ENCODE measurements at places on chromosomes 7 and 10. TPM values are rescaled to one million over a fixed set of nuclear protein-coding genes. Genes with fewer than 3 reads are reported as not detected.

HOXA1 gene
- total RNA-seq = 0.74 TPM

MYL10 gene
- total RNA-seq = not detected

DNA sequence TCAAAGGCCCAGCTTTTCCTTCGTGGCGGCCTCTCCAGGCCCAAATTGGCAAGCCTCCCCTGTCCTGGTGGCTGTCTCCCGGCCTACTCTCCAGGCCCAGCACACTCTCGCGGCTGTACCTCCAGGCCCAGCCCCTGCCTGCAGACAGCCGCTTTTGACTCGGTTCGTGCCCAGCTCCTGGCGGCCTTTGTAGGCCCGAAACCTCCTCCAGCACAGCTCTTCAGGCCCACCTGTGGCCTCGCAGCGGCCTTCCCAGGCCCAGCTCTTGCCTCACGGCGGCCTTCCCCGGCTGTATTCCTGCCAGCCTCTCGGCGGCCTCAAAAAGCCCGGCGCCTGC, 18.2 kb upstream of the TMEM248 start:
- DNase-seq = no peak

DNA sequence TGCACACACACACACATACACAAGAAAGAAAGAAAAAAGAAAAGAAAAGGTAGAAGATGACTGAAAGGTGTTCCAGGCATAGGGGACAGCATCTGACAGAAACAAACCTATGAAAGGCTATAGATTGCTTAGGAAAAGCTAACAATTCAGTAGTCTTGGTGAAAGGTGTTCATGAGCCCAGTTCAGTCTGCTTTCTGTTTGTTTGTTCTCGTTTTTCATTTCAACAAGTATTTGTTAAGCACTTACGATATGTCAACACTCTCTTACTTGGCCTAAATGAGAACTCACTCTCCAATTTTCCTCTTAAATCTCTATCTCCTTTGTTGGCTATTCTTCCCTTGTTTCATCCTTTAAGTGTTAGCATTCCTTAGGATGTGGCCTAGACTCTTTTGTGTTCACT, 133.2 kb downstream of the GRM8 start:
- DNase-seq = no peak

GRM3 gene
- not detected for total RNA-seq

GRCh38 chr7:40527723-40528122, 392.9 kb downstream of the SUGCT start:
- DNase-seq = no peak

- no peak for DNase-seq
Observed at GRCh38 chr10:75427951-75428350, 3.5 kb upstream of the LRMDA start.

DNA sequence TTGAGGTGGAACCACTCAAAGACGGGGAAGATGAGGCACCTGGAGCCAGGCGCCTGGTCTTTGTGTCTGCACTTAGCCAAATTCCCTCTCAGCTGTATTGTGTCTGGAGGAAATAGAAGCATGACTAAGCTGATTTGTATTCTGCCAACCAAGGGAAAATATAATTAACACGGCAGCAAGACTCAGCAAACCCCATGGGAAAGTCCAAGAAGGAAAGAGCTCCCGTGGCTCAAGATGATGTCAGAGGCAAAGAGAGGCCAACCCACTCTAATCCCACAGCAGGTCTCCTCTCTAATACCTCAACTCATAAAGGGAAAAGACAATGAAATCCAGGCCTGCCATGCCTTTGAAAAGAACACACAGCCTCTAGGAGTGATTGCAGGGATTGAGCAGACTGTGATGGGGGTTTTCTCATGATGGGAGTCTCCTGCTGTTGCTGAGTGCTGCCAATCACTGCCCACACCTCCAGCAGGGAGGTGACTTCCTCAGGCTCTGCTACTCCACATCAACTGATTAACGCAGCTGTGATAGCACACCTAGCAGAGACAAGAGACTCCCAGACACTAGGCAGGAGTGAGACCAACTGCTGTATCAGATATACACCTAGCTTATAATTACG, 255.5 kb upstream of the C7orf33 start:
- no peak for DNase-seq

- no peak for DNase-seq
Observed at GRCh38 chr10:1607466-1607865, 129.9 kb downstream of the ADARB2 start.

Measured in vagina (tissue), 2 donors.